ENCODE measurements at places on chromosomes 1 and 21.

DNA sequence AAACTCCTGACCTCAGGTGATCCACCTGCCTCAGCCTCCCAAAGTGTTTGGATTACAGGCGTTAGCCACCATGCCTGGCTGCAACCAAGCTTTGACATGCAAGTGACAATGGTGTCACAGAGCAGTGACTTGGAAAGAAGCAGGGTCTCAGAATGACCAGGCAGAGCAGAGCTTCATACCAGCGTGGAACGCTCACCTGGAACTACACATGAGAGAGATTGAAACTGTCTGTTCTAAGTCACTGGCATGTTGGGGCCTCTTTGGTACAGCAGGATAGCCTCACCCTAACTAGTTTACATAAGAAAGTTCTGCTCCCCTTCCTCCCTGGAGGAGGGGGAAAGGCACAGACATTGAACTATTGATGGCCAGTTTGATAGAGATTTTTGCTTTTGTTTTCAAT lies 47.5 kb upstream of the ITPKB start:
- DNase-seq: no peak

DNA sequence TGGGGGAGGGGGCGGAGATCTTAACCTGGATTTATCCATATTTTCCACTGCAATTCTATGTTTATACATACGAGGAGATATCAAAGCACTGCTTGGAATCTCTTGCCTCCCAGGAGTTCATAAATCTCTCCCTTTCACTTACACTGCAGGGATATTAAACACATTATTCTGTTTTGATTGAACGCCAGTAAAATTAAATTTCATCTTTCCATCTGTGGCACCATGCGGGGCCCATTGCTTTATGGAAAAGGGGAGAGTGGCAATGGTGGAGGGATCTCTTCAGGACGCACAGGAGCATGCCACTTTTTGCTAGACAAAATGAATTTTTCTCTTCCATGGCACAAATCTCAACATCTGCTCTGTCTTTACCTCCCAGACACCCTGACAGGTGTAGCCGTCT lies 648.0 kb upstream of the PLXNA2 start:
- no peak for DNase-seq

- DNase-seq: no peak
Observed at GRCh38 chr1:21831454-21831970, 19.4 kb downstream of the LDLRAD2 start.

GRCh38 chr1:165444897-165445370 lies at the start of gene RXRG:
Gene RXRG (minus strand): TSS chr1:165445126. CDS start chr1:165444893, 233 bp downstream.
- no peak for DNase-seq

DNA sequence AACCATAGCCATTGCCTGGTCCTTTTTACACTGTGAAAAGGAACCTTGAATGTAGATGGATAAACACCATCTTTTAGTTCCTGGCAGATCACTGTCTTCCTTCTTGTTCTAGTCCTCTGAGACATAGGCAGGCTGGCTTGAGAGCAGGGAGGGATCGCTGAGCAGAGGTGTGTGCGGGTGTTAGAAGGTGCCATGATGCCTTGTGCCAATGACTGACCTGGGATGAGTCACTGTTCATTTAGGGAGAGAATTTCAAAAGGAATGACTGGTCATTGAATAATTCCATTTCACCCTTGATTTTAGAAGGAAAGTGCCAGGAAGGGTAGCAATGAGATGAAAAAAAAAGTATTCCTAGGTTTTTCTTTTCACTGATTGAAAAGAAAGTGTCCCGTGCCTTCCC lies 383.9 kb downstream of the KIF26B start:
- DNase-seq: no peak

DNA sequence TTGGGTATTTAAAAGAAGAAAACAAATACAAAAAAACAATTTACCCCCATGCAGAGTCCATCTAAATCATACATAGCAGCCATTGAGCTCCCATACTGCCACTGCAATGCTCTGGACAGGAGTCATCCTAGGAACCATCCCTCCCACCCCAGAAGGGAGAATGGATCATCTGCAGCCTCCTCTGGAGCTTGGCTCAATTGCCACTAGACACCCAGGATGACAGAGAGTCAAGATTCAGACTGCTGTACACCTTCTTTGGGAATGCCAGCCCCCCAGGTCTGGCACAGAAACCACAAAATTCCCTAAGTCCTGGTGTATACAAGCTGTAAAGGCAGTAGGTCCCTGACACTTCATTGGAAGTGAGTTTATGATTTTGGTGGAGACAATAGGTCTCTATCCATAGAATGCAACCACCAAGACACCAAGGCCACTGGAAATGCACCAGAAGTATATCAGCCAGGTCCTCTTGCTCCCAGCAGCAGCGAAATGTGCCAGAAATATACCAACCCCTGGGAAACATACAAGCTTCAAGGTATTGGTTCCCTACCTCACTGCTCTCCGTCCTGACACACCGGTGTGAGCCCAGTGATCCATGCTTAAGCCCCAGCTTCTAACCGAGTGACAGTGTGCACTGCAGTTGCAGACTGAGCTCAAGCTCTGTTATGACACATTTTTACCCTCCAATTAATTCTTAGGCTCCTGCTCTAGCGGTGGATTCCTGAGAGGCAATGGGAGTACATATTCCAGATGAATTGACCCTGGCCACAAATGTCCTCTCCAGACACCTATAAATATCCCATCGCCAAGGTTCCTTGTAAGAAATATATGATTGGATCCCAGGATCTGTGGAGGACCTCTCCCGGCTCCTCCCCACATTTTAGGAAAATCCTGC lies 4.4 kb downstream of the TAL1 start:
- no peak for DNase-seq

GRCh38 chr21:41641821-41642701 lies 124.8 kb downstream of the RIPK4 start:
- DNase-seq: no peak

GRCh38 chr1:42311138-42311537 lies 23.9 kb downstream of the FOXJ3 start:
- DNase-seq: no peak

GRCh38 chr1:211326528-211327345 lies at the start of gene TRAF5:
Gene TRAF5 (plus strand): TSS chr1:211326833. CDS start chr1:211353240, 26,407 bp downstream.
- DNase-seq: peak; percentile 32

DNA sequence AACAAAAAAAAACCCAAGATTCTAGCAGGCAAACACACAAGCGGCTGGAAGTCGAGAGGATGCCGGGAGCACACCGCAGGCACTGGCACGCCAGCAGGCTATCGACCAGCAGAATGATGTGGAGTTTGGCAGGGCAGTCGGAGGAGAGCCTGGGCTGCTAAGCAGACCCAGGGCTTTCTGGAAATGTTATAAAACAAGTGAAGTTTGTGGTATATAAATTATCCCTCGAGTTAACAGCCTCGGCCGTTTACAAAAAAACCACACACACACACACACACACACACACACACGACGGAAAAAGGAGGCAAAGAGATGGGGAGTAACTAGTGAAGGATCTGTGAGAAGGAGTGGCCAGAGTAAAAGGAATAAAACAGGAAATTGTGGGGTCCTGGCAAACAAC lies 87.2 kb upstream of the IVNS1ABP start:
- DNase-seq: no peak

GRCh38 chr1:22319608-22320007 lies 132.0 kb upstream of the ZBTB40 start:
- DNase-seq: no peak

GRCh38 chr1:69946935-69947334 lies 258.4 kb downstream of the LRRC40 start:
- no peak for DNase-seq

DNA sequence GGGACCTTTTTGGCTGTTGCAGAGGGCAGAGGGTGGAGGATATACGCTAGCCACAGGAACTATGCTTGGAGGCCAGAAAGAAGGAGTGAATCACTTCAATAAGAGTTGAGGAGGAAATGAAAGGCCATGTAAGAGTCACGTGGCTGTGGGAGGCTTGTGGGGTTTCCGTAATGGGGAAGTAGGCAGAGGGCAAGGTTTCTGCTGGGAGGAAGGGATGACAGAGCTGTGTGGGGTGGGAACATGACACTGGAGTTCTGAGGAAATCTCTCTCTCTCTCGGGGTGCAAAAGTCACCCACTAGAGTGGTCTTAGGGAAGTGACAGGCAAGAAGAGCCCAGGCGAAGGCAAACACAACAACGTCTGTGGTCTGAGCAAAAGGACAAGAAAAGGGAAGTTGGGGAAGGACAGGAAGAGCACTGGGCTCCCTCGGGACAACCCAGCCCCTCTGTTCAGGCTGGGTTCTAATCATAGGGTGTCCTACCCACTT lies 3.9 kb upstream of the CD1C start:
- DNase-seq: no peak

- no peak for DNase-seq
Observed at GRCh38 chr1:86633921-86634320, 70.5 kb upstream of the SH3GLB1 start.

- DNase-seq: no peak
Observed at GRCh38 chr1:152917794-152918193, 9.4 kb downstream of the IVL start.

GRCh38 chr1:86445919-86446318 lies 21.9 kb downstream of the CLCA2 start:
- no peak for DNase-seq

DNA sequence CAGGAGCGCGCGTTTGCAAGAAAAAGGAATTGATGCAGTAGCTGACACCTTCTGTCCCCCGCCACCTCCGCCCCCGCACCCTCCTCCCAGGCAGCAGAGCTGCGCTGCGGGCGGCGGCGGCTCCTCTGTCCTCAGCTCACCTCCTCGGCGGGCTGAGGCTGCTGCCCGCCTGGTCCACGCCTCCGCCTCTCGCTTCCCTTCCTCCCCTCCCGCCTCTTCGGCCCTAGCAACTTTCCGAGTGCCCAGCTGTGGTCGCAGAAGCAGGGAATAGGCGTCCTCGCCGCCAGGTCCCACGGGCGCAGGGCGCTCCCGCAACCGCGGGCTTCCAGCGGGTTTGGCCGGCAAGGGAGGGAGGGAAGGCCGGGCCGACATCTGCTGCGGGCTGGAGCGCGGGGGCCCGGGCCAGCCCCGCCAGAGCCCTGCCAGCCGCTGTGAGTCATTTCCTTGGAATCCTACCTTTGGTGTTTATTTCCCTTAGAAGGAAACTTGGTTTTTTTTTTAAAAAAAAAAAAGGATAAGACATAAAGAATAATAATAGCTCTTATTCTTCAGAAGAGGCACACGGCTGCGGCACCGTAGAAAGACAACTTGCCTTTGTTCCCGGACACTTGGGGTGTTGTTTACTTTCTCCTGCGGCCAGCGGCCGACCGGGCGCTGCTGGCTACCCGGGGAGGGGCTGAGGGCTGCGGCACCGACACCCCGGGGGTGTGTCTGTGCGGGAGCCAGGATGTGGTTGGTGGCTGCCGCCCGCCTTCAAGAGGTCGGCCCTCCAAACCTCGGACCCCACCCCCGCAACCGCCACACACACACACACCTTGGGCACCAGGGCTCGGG lies 1.1 kb downstream of the SERTAD4 start:
- no peak for DNase-seq

GRCh38 chr1:240385985-240386978 lies 225.7 kb downstream of the GREM2 start:
- DNase-seq: no peak

GRCh38 chr1:51663105-51663504 lies 46.2 kb downstream of the OSBPL9 start:
- DNase-seq: no peak

- DNase-seq: no peak
Observed at GRCh38 chr21:18772404-18772803, 368.8 kb upstream of the TMPRSS15 start.

DNA sequence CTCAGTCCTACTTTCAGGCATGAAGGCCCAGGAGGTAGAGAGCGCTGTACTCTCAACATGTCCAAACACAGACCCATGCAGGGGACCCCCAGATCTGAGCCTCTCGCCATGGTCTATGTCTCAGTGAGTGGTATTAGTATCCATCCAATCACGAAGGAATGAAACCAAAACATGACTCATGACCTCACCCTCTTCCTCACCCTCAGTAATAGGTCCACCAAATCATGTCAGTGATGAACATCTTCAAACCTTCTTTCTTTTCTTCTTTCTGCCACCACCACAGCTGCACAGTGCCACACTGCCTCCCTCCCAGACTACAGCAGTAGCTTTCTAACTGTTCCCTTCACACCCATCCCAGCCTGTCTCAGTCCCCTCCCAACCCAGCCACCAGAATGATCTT lies 16.8 kb downstream of the C1orf116 start:
- no peak for DNase-seq

DNA sequence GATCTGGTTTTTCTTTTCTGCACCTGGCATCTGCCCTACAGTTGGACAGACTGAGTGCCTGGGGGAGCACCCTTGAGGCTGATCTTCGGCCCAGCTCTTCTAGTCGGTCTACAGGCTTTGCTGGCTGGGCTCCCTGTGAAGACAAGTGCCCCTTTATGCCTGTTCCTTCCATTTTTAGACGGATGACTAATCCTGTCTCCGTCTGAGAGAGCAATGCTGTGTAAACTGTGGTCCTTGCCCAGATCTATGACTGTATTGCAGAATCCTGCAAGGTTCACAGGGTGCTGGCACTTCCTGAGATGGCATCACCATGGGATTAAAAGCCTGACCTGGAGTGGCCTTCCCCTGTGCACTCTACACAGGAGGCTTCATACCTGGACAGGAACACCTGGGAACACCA lies 47.6 kb upstream of the SAMD13 start:
- no peak for DNase-seq

- no peak for DNase-seq
Observed at GRCh38 chr1:156527584-156527983, 27.0 kb upstream of the MEF2D start.

GRCh38 chr1:185775501-185775900 lies 41.3 kb downstream of the HMCN1 start:
- no peak for DNase-seq

- no peak for DNase-seq
Observed at GRCh38 chr1:31389616-31390015, 16.7 kb upstream of the FABP3 start.

DNA sequence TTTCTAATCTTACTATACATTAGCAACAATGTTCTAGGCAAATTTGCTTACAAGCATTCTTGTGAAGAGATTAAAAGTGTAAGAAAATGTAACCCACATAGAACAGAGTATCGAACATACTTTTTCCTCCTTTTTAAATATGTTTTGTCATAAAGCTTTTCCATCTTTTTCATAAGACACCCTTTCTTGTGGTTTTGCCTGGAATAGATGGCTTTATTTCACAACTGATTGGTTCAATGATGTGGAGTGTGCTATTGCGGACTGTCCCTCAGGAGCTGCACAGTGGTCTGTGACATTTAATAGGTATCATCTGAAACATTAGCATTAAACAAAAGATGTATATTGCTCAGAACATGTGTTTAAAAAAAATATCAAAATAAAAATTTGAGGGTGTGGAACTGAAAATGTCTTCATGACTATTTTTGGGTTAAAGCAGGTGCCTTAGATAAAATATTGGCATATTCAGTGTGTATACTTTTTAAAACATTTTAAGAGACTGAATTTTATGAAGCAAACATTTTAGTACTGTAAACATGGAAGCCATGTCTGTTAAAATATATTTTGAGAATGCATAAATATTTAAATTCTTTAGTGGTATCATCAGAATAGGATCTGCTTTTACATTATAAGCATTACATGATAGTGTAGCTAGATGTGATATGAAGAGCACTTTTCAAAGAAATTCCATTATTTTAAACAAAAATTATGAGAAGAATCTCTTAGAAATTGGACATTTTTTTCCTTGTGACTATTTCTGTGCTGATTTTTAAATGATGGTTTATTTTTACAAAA lies 48.3 kb upstream of the C1orf146 start:
- DNase-seq: no peak
